Mesendoderm (in vitro differentiated cells): ENCODE measurements at places on chromosomes 2 and 18.

DNA sequence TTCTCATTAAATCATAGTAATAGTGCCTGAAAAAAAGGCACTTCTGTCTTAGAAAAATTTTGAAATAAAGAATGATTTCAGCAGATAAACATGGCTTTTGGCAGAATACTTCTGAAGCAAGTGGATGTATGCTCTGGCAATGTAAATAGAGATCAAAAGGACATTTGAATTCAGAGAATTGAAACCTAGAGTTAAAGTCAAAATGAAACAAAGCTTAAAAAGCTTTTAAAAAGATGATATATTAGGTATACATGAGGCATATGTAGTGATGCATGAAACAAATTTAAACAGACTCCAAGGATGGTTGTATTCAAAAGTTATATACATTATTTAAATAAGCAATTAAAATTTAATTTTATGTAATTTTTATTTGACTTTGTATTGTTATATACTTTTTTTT lies 1344.5 kb upstream of the TMEFF2 start:
- DNase-seq: no peak
- no peaks in the 10 kb centered on the region for H3K27me3 ChIP-seq
- H3K27ac ChIP-seq: no peak overlapping the region
- H3K36me3 ChIP-seq: no peaks in the 10 kb centered on the region
- no peaks in the 10 kb centered on the region for H3K4me1 ChIP-seq
- H3K4me3 ChIP-seq: no peak overlapping the region

GRCh38 chr2:72630767-72631166 lies 195.1 kb downstream of the EXOC6B start:
- H3K36me3 ChIP-seq: no peaks in the 10 kb centered on the region
- DNase-seq: no peak
- no peak overlapping the region for H3K27ac ChIP-seq
- H3K4me1 ChIP-seq: no peaks in the 10 kb centered on the region

GRCh38 chr18:62952807-62953206 lies 237.5 kb downstream of the PHLPP1 start:
- H3K36me3 ChIP-seq: no peaks in the 10 kb centered on the region
- DNase-seq: no peak
- H3K27me3 ChIP-seq: no peaks in the 10 kb centered on the region
- H3K27ac ChIP-seq: no peak overlapping the region
- no peaks in the 10 kb centered on the region for H3K4me1 ChIP-seq

GRCh38 chr2:130376433-130377293 lies 20.8 kb downstream of the PTPN18 start:
- H3K4me3 ChIP-seq: no peak overlapping the region
- peak; percentile 46 for DNase-seq
- no peaks in the 10 kb centered on the region for H3K36me3 ChIP-seq
- H3K27ac ChIP-seq: no peak overlapping the region

DNA sequence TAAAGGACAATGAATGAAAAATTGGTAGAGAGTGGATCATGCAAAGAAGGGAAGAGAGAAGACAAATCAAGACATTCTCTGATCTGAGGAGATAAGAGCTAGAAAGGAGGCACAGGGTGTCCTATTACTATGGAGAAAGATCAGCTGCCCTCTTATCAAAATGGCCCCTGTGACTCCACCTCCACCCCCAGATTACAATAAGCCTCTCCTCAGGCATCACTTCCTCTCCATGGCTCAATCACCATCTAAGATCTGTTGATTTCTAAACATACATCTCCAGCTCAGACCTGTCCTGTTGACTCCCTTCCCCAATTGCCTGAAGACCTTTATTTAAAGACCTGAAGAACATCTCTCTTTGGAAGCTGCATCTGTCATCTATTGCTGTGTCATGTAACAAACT lies 43.2 kb downstream of the SP100 start:
- no peaks in the 10 kb centered on the region for H3K27me3 ChIP-seq
- DNase-seq: peak; percentile 71
- no peak overlapping the region for H3K27ac ChIP-seq

GRCh38 chr2:15650616-15651366 lies 59.1 kb downstream of the DDX1 start:
- no peaks in the 10 kb centered on the region for H3K27me3 ChIP-seq
- no peaks in the 10 kb centered on the region for H3K4me1 ChIP-seq
- H3K4me3 ChIP-seq: no peak overlapping the region
- DNase-seq: no peak
- no peaks in the 10 kb centered on the region for H3K36me3 ChIP-seq

- no peaks in the 10 kb centered on the region for H3K27me3 ChIP-seq
- no peak overlapping the region for H3K4me3 ChIP-seq
- no peak for DNase-seq
- no peaks in the 10 kb centered on the region for H3K36me3 ChIP-seq
- H3K4me1 ChIP-seq: no peaks in the 10 kb centered on the region
Observed at GRCh38 chr18:45449418-45450227, 165.7 kb upstream of the SLC14A2 start.

GRCh38 chr2:73952499-73953446 lies 26.1 kb downstream of the DGUOK start:
- H3K36me3 ChIP-seq: peaks cover 12% of the 10 kb centered on the region
- H3K4me1 ChIP-seq: no peaks in the 10 kb centered on the region
- H3K27me3 ChIP-seq: no peaks in the 10 kb centered on the region
- no peak overlapping the region for H3K27ac ChIP-seq
- no peak overlapping the region for H3K4me3 ChIP-seq
- DNase-seq: no peak

GRCh38 chr2:71492112-71492511 lies 38.8 kb downstream of the DYSF start:
- no peak for DNase-seq
- peaks cover 2% of the 10 kb centered on the region for H3K4me1 ChIP-seq
- no peaks in the 10 kb centered on the region for H3K36me3 ChIP-seq
- H3K4me3 ChIP-seq: no peak overlapping the region
- H3K27me3 ChIP-seq: no peaks in the 10 kb centered on the region
- H3K27ac ChIP-seq: no peak overlapping the region

GRCh38 chr18:78105611-78106010 lies 856.0 kb downstream of the GALR1 start:
- H3K4me1 ChIP-seq: no peaks in the 10 kb centered on the region
- H3K27ac ChIP-seq: no peak overlapping the region
- no peaks in the 10 kb centered on the region for H3K36me3 ChIP-seq
- DNase-seq: no peak

DNA sequence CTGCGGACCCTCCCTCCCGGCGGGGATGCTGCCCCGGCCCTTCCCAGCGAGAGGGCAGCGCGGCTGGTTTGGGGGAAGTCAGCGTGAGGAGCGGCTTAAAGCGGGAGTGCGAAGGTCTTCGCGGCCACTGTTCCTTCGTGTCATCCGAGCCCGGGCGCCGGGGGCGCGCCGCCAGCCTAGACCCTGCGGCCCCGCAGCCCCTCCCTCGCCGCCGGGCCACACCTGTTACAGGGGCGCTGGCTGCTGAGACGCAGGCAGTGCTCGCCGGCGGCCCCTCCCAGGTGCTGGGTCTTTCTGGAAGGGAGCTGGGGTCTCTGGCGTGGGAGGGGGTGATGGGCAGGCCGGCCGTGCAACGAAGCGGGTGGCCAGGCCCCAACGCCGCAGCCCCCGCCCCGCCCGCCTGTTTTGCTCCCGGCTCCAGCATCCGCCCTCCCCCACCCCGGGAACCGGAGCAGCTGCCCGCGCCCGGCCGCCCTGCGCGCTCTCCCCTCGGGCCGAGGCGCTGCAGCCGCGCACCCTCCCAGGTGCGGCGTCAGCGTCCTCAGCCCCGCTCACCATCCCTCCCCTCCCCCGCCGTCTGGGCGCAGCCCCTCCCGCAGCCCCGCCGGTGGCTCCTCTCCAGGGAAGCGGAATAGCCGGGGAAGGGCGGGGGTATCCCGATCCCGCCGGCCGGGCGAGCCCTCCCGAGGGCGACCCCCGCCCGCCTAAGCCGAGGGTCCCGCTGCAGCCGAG lies 727 bp downstream of the KIF1A start:
- H3K4me1 ChIP-seq: no peaks in the 10 kb centered on the region
- peaks cover 2% of the 10 kb centered on the region for H3K36me3 ChIP-seq
- no peaks in the 10 kb centered on the region for H3K27me3 ChIP-seq
- peak overlapping the region; percentile 72 for H3K4me3 ChIP-seq

DNA sequence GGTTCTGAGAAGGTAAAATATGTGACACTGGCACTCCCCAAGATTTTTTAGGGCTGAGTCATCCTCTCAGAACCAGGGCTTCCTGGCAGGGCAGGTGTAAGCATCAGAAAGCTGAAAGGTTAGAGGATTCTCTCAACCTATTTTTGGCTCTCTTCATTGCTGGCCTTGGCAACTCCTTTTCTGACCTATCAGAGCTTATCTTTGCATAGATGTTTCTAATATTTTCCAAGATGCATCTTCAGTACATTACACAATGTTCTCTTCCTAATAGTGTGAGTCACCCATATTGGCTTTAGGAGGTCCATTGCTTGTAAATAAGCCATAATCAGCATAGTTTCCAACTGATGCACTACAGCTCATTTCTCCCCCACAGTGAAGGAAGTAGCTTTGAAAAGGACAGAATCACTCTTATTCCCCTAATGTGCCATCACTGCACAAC lies 2008.4 kb upstream of the PIK3C3 start:
- DNase-seq: peak; percentile 80
- H3K27ac ChIP-seq: no peak overlapping the region
- H3K4me3 ChIP-seq: no peak overlapping the region
- no peaks in the 10 kb centered on the region for H3K36me3 ChIP-seq

DNA sequence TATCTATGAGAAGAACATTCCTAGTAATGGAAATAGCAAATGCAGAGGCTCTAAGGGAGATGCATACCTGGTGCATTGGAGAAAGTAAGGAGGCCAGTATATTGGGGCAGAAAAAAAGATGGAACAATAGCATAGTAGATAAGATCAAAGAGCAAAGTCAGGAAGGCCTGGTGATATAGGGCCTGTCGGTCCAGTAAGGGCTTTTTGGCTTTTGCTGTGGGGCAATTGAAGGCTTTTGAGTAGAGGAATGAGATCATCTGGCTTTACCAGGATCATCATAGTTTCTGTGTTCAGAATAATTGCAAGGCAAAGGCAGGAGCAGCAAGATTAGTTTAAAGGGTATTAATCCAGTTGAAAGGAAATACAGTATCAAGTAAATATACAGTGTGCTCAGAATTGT lies 111.8 kb downstream of the EHBP1 start:
- H3K27me3 ChIP-seq: no peaks in the 10 kb centered on the region
- no peaks in the 10 kb centered on the region for H3K4me1 ChIP-seq
- peak; percentile 25 for DNase-seq
- no peak overlapping the region for H3K4me3 ChIP-seq

GRCh38 chr2:176473177-176473576 lies 203.9 kb downstream of the MTX2 start:
- no peaks in the 10 kb centered on the region for H3K27me3 ChIP-seq
- no peak overlapping the region for H3K27ac ChIP-seq
- DNase-seq: no peak
- H3K36me3 ChIP-seq: no peaks in the 10 kb centered on the region
- no peaks in the 10 kb centered on the region for H3K4me1 ChIP-seq

- no peaks in the 10 kb centered on the region for H3K27me3 ChIP-seq
- no peak overlapping the region for H3K27ac ChIP-seq
- peaks cover 12% of the 10 kb centered on the region for H3K4me1 ChIP-seq
- H3K36me3 ChIP-seq: no peaks in the 10 kb centered on the region
- peak; percentile 98 for DNase-seq
- no peak overlapping the region for H3K4me3 ChIP-seq
Observed at GRCh38 chr18:44651478-44651877, 29.2 kb upstream of the SETBP1 start.

GRCh38 chr2:161436411-161436810 lies 20.3 kb downstream of the TBR1 start:
- no peaks in the 10 kb centered on the region for H3K27me3 ChIP-seq
- no peak overlapping the region for H3K27ac ChIP-seq
- no peaks in the 10 kb centered on the region for H3K36me3 ChIP-seq
- no peak for DNase-seq

- H3K36me3 ChIP-seq: no peaks in the 10 kb centered on the region
- H3K27ac ChIP-seq: no peak overlapping the region
- no peaks in the 10 kb centered on the region for H3K27me3 ChIP-seq
Observed at GRCh38 chr2:31967790-31968189, 43.0 kb downstream of the MEMO1 start.

GRCh38 chr18:35407871-35408481 lies 30.8 kb upstream of the ZNF396 start:
- no peak overlapping the region for H3K27ac ChIP-seq
- H3K4me1 ChIP-seq: no peaks in the 10 kb centered on the region

- DNase-seq: no peak
- H3K27me3 ChIP-seq: no peaks in the 10 kb centered on the region
Observed at GRCh38 chr2:84838434-84839145, 42.3 kb downstream of the TRABD2A start.

DNA sequence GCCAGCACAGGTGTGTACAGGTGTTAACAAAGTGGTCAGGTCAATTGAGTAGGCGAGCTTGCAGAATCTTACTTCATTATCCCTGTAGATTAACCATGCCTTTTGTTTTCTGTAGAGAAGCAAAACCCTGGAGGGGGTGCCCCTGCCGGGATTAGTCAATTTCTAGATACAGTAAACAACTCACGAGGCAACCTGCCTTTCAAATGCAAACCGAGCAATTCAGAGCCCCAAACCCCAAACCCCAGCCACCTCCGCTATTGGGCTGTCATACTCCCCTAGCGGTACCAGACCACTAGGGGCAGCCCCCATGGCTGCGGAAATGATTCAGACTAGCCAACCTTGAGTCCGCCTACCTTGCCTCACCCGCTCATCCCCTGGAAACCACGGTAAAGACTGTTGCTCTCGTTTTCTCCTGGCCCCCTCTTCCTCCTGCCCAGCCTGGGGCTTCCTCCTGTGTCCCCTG lies 61.4 kb upstream of the KIF5C start:
- DNase-seq: peak; percentile 94
- peaks cover 4% of the 10 kb centered on the region for H3K4me1 ChIP-seq
- peak overlapping the region; percentile 9 for H3K27ac ChIP-seq
- H3K27me3 ChIP-seq: no peaks in the 10 kb centered on the region
- no peaks in the 10 kb centered on the region for H3K36me3 ChIP-seq

GRCh38 chr18:9436206-9436929 lies 38.9 kb upstream of the RALBP1 start:
- H3K4me1 ChIP-seq: no peaks in the 10 kb centered on the region
- H3K4me3 ChIP-seq: no peak overlapping the region
- no peak overlapping the region for H3K27ac ChIP-seq
- H3K27me3 ChIP-seq: no peaks in the 10 kb centered on the region

DNA sequence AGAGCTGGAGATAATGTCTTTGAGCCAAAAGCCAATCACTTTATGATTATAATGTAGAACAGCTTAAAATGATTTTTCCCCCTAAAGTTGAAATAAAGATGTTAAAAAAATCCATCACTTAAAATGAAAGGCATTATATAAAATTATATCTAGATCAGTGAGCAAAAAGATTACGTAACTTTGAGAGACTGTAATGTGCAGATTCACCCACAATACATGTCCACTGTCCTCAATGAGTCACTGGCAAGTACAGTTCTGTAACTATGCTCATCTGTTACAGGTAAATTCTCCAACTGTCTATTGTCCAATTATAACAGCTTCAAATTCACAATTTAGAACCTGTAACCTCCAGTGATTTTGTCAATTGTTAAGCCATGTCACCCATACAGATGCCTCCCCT lies 19.0 kb downstream of the FAM161A start:
- no peak overlapping the region for H3K27ac ChIP-seq
- no peaks in the 10 kb centered on the region for H3K4me1 ChIP-seq
- H3K4me3 ChIP-seq: no peak overlapping the region
- H3K27me3 ChIP-seq: no peaks in the 10 kb centered on the region
- peaks cover 1% of the 10 kb centered on the region for H3K36me3 ChIP-seq
